ENCODE measurements at places on chromosomes 7 and 10.
A peak's percentile ranks its signal among the peaks of the same experiment; 100 is the strongest.

DNA sequence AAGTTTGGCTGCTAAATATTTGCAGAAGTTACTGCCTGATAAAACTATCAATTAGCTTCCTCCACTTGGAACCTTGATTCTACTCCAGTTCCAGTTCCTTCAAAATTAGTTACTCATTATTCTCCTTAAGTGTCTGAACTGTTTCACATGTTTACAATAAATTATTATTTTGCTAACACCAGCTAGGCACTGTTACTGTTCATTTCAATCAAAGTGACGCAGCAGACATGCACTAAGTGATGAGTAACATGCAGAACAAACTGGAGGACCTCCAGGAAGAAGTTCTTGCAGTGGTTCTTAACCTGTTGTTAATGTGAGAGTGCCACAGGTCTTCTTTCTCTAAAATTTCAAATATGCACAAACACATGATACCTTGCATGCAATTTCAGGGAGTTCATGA lies 491.8 kb upstream of the SEMA3A start:
- DNase-seq: no peak

DNA sequence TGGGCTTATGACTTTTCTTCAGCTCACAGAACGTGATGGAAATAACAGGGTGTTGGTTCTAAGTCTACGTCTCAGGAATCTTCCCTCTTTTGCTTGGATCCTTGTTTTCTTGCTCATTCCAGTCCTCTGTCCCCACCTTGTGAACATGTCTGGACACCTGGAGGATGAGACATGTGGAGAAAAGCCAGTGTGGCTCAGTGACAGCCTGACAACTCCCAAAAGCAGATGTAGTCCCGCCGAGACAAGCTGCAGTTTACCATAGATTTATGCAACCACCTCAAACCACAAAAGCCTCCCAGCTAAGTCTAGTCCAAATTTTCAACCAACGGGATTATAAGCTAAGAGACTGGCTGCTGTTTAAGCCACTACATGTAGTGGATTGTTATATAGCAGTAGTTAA lies 476.1 kb downstream of the SH2D4B start:
- no peak for DNase-seq

- no peak for DNase-seq
These were observed 145.4 kb downstream of the PIP4K2A start for GRCh38 chr10:22568928-22569327.

DNA sequence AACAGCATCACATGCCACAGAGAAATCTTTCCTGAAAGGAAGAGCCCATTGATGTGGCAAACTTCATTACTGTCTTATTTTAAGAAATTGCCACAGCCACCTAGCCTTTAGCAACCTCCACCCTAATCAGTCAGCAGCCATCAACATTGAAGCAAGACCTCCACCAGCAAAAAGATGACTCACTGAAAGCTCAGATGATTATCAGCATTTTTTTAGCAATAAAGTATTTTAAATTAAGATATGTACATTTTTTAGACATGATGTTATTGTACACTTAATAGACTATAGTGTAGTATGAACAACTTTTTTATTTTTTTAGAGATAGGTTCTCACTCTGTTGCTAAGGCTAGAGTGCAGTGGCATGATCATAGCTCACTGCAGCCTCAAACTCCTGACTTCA lies 14.8 kb downstream of the STEAP1B start:
- no peak for DNase-seq

DNA sequence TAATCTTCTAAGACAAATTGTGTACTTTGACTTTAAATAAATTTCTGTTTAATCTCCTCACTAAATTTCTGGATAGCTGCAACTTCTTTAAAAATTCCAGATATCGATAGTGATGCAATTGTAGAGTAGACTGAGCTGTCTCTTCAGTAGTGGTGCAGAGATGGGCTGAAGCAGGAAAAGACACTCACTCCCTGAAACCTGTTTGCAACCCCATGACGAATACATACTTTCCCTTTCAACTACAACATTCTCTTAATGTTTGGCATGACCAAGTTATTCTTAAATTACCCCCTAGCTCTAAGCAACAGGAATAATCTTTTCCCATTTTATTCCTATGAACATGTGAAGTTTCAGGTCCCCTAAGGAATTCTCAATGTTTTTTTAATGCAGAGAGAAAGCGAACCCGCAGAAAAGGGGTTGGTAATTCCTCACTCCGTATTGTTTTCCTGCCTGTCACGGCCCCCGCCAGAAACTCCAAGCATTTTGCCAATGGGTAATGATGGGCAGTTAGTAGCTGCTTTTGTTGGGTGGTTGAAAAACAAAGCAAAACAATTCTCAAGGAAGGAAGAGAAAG lies 1.3 kb downstream of the THSD7A start:
- DNase-seq: no peak

DNA sequence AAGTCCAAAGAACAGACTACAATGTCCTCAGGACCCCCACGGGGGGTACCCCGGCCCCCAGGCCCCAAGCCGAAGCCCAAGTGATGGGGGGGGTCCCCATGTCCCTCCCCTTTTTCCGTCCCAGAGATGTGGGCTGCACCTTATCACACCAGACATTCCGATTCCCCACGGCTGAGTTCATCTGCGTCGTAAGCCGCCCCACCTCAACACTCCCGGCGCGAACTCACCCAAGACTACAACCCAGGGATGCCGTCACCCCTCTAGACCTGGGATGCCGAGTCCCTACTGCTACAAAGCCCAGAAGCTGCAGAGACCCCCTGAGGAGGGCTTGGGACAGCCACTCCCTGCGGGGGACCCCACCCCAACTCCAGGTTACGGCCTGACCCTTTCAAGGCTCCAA lies 14.5 kb downstream of the PDGFA start:
- no peak for DNase-seq

DNA sequence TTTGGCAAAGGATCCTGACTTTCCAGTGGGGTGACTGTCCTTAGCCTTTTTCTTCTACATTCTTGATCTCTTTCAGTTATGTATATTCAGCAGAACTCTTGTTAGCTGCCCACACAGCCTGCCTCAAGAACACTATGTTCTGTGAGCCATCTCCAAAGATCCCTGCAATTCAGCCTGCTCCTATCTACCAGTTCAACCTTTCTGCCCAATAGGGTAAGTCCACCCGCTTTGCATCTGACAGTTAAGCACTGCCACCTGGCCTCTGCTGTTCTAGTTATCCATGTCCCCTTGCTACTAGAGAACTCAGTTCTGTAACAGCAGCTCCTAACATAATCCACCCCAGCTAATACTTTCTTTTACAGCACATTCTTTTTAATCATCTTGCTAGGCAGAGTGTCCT lies 13.5 kb downstream of the OR9A2 start:
- DNase-seq: no peak

DNA sequence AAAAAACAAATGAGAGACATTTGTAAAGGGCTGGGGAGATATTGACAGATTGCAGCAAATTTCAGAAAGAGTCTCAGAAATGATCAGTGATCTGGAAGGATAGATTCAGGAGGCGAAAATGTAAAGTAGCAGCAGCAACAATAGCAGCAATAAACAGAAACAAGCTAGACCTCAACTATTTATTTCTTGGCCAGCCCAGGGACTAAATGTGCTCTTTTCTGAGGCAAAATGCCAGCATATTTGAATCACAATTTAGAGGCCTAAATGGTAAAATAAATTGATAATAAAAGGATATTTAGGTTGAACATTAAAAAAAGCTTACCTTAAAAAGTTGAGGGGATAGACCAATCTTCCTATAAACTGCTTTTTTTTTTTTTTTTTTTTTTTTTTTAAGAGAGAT lies 134.6 kb upstream of the ITGB1 start:
- no peak for DNase-seq

DNA sequence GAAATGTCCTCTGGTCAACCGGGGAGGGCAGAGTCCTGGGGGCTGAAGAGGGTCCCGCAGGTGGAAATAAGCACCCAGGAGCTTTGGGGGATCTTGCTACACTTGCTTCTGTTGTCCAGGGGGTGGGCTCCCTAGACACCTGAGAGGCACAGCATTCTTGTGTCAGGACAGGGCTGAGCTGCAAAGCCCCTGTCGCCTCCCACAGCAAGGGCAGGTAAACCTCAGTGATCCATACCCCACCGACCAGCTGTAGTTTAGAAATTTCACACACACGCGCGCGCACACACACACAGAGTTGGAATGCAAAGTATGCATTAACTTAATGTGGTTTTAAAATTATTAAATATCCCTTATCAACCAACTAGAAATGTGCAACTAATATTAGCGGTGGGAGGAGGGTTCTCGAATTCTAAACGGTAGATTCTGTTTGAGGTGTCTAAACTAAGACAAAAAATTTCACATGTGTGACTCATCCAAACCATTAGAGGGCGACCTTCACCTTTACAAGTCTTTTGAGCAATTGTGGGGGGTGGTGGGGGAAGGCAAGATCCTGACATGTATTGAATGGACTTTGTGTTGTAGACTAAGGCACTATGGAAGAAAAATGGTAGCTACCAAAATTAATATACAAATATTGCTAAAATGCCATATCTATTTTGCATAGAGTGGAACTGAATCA lies 34.3 kb upstream of the PTF1A start:
- no peak for DNase-seq

DNA sequence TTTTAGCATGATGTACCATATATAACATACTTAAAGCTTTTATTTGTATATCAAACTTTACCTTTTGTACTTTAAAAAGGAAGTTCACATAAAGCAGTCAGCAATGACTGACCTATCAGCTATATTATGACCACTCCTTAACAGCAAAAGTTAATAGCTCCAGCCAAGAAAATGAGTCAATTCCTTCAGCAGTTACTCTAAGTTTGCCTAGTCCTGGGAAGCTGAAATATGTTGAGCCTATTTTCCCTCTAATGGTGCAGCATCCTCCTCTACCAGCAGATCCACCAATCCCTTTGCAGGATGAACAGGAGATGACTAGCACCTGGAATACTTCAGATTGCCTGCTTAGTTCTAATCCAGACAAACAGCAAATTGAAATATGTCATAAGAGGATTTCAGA lies 64.2 kb downstream of the CUL2 start:
- no peak for DNase-seq

GRCh38 chr10:77555591-77556212 lies 81.9 kb downstream of the KCNMA1 start:
- DNase-seq: no peak

GRCh38 chr7:49089717-49090116 lies 165.4 kb downstream of the CDC14C start:
- DNase-seq: no peak

DNA sequence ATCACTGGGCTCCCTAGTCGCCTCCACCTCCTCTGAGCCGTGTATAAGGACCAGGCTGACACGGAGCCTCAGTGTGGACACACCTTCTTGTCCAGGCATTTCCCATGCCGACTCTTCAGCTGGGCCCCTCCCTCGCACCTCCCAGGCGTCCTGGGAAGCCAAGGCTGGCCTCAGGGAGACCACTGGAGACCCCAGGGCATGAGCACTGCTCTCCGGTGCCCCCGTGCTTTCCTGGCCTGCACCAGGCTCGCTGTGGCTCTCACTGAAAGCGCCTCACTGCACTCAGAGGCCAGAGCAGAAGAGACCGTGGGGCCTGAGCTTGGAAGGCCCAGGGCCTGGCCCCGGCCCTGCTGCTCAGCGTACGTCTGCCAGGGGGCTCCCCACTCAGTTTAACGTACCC lies 31.4 kb downstream of the LRRC27 start:
- DNase-seq: no peak

DNA sequence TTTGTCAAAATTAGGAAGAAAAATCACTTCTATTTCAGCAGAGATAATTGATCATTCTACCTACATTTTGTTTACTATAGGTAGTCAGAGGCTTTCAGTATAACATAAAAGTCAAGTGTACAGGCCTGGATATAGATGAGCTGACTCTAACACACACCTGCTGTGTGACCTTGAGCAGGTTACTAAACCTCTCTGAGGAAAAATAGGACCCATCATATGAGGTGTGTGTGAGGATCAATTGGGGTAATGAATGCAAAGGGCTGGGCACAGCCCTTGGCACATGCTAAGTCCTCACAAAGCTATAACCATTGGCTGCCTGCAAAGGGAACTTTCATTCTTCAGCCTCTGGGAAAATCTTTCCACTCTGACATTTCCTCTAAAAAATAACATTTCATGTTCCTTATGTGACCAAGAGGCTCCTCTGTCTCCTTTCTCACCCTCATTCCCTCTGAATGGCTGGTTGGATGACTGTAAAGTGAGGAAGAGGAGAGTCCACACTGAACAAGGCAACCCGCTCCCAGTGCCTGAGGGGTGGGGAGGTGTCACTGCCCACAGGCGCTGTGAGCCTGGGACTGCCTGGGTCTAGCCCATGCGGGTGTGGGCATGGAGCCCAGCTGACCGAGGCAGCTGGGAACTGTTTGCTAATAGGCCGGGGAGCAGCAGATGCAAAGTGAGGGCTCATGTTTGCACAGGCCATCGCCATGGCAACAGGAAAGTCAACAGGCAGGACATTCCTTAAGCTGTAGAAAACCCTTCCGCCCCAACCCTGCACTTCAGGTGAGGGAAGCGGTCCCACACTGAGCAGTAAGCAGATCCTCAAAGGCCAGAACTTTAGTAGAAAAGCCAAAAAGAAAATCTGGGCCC lies 36.8 kb downstream of the MYOF start:
- peak; percentile 11 for DNase-seq

- DNase-seq: no peak
These were observed 573.7 kb downstream of the PARD3 start for GRCh38 chr10:34241226-34242000.

GRCh38 chr7:83936056-83936708 lies 258.4 kb downstream of the SEMA3A start:
- peak; percentile 8 for DNase-seq

DNA sequence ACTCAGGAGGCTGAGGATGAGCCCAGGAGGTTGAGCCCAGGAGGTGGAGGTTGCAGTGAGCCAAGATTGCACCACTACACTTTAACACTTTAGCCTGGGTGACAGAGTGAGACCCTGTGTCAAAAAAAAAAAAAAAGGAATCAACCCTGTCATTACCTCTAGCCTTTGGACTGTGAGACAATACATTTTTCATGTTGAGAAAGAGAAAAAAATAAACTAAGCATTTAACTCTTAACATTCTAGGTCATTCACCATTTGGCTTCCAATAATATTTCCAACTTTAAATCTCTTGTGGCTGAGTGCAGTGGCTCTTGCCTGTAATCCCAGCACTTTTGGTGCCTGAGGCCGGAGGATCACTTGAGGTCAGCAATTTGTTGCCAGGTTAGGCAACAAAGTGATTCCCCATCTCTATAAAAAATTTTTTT lies 41.9 kb upstream of the TPST1 start:
- DNase-seq: no peak

- no peak for DNase-seq
These were observed 26.1 kb upstream of the C10orf120 start for GRCh38 chr10:122725768-122726167.

- DNase-seq: no peak
These were observed 396 bp upstream of the TAF5 start for GRCh38 chr10:103367379-103367781.

DNA sequence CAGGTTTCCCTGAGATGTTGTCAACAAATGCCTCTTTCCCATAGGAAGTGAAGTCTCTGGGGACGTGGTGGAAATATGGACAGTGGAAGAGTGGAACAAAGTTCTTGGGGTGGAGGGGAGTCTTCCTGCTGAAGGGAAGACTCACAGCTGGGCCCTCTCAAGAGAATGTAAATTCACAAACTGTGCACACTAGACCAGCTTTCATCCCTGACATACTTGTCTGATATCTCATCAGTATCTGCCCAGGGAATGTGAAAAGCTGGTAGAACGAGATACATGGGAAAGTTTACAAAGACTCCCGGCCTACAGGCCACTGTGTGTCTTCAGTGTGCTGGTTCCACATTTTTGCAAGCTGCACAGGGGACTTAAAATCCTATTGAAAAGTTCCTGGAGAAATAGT lies 16.7 kb upstream of the CCDC3 start:
- DNase-seq: no peak
